ENCODE measurements at places on chromosomes 11 and 22.

GRCh38 chr11:2657697-2658284 is 42.0 kb downstream of the KCNQ1OT1 start:
- no peak for DNase-seq

- no peak for DNase-seq
Measured at GRCh38 chr11:123903932-123904331, 2.0 kb downstream of the OR8D4 start.

DNA sequence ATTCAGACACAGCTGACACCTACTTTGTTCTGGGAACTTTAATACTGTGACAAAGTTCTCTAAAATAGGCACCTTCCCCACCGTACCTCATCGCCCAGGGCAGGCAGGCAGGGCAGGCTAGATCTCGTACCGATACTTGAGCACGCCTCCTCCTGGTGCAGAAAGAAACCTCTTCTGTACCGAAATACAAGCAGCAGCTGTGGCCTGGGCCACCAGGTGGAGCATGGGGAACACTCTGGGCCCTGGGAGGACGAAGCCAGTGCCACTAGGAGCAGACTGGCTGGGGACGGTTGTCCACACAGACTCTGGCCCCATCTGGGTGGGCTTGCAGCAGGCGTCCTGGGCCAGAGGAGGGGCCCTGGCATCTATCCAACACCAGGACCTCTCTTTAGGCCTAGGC is 12.8 kb downstream of the PMM1 start:
- DNase-seq, result peak; percentile 79

DNA sequence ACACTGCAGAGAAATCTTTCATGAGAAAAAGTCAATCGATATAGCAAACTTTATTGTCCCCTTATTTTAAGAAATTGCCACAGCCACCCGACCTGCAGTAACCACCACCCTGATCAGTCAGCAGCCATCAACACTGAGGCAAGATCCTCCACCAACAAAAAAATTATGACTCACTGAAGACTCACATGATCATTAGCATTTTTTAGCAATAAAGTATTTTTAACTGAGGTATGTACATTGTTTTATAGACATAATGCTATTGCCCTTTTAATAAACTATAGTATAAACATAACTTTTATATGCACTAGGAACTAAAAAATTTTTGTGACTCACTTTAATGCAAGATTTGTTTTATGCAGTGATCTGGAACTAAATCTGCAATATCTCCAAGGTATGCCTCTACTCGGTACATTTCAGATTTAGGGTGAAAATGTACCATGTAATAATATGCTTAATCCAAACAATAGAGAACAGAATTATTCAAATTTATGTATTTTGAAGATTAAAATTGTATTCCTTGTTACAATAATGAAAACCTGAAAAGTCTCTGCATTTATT is 79.2 kb upstream of the CEP126 start:
- DNase-seq, result no peak

GRCh38 chr11:69152733-69153421 is 2.9 kb upstream of the SMIM38 start:
- no peak for DNase-seq

GRCh38 chr22:37485395-37486223 is 575 bp downstream of the MFNG start:
- no peak for DNase-seq

- DNase-seq, result no peak
Measured at GRCh38 chr11:121159741-121160140, 58.7 kb downstream of the TECTA start.

- DNase-seq, result no peak
Measured at GRCh38 chr11:68673306-68673945, 10.9 kb upstream of the GAL start.

- no peak for DNase-seq
Measured at GRCh38 chr11:45028911-45029682, 78.4 kb upstream of the TP53I11 start.

GRCh38 chr11:93526641-93527583 is 16.3 kb downstream of the SMCO4 start:
- DNase-seq, result no peak

- no peak for DNase-seq
Measured at GRCh38 chr11:80144897-80145594, 704.2 kb upstream of the TENM4 start.

DNA sequence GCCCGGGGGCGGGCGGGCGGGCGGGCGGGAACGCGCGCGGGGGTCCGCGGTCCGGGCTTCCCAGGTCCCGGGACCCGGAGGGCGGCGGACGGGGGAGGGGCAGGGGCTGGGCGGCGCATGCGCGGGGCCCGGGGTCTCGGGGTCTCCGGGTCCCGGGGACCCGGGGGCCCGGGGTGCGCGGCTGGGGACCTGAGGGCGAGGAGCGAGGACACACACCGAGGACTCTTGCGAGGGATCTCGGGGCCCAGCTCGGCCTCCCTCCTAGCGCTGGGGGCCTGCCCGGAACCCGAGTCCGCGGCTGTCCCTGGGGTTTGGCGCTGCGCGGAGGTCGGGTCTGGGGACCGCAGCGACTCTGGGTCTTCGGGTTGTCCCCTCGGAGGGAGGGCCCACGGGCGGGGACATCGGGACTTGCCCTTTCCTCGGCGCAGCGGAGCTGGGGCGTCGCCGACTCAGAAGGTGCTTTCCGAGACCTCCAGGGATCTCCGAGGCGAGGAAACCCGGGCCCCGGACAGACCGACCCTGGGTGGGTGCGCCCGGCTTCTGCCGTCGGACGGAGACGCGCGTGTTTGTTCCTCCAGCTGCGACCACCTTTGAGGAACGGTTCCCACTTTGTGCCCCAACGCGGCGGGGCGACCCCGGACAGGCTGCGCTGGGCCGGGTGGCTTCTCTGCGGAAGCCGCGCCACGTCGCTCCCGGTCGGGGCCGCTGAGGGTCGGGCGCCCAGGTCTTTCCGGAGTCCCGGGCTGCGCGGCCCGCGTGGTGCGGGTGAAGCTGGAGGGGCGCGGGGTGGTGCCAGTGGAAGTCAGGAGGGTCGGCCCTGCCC is 540 bp downstream of the PPARA start:
- peak; percentile 44 for DNase-seq

- DNase-seq, result peak; percentile 26
Measured at GRCh38 chr22:27420817-27421361, 380.7 kb downstream of the MN1 start.

- no peak for DNase-seq
Measured at GRCh38 chr11:67395555-67396258, 3.9 kb downstream of the RAD9A start.

DNA sequence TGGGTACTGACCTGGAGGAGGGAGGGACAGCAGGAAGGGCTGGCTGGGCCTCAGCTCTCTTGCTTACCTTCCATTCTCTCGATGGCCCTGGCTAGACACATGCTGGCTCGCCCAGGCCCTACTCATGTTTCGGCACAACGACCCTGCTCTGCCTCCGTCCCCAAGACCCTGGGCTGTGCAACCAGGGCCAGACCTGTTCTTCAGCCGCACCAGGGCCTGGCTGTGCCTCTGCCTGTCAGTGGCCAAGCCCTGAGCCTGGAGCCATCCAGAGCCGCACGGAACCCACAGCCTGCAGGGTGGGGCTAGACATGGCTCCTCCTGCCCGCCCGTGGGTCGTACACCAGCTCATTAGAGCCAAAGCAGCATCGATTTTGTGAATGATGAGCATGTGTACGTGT is 47.5 kb downstream of the RTN4R start:
- DNase-seq, result no peak

- DNase-seq, result no peak
Measured at GRCh38 chr11:120718171-120718570, 206.6 kb downstream of the GRIK4 start.

DNA sequence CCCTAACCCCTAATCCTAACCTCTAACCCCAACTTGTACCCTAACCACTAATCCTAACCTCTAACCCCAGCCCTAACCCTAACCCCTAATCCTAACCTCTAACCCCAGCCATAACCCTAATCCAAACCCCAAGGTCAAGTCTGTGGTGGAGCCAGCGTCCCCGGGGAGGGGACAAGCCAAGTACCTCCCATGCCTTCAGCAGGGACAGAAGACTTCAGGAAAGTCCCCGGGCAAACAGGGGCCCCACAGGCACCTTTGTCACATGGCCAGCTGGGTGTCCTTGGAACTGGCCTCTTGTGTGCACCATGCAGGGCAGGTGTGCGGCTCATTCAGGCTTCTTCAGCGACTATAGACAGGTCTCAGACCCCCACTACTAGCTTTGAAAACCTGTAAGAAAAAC is 555.8 kb downstream of the BRD1 start:
- DNase-seq, result no peak

GRCh38 chr22:40044870-40045834 is 50.4 kb downstream of the FAM83F start:
- DNase-seq, result peak; percentile 71

DNA sequence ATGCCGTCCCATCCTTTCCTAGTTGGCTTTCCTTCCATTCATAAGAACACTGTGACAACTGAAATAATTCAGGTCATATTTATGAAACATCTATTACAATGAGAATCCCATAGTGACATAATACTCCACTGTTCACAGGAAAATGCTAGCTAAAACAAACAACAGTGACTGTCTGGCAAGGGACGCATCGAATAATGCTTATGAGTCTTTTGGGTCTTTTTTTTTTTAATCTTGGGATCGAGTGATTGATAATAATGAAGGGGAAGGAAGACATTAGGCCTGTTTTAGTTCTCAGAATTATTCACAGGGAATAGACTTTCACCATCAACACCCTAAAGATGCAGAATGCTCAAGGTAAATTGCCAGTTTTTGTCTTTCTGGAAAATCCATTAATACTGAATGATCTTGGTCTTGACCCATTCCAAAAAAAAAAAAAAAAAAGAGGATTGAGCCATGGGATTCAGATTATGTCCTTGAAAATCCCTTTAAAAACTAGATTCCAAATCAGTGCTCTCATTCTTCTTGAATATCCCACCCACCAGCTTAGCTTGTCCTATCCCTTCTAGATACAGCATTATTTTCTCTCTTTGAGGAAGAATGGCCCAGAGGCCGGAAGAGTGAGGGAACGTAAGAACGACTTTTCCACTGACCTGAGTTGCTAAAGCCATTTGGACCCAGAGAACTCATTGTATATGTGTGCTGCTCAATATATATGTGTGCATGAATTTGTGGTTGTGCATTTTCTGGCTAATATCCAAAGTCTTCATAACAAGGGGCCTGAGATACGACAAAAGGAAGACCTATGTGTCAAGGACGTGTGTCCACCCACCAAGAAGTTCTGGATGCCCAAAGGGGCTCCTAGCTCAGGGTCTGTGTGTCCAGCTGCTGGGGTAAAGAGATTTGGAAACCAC is 35.2 kb upstream of the CREB3L1 start:
- DNase-seq, result no peak

DNA sequence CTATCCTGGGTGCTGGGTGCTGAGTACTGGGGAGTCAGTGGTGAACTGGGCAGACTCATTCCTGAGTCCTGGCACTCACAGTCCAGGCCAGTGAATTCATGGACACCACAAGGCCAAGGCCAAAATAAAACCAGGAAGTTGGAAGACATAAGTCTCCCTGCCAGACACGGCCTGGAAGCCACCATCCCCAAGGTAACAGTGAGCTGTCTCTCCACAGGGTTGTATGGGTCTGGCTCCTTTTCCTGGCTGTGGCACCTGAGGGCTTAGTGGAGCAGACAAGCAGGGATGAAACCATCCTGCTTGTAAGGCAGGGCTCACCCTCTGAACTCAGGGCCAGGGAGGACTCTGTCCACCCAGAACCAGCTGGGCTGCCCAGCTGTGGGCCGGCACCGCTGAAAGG is 54.7 kb upstream of the ALX4 start:
- no peak for DNase-seq

DNA sequence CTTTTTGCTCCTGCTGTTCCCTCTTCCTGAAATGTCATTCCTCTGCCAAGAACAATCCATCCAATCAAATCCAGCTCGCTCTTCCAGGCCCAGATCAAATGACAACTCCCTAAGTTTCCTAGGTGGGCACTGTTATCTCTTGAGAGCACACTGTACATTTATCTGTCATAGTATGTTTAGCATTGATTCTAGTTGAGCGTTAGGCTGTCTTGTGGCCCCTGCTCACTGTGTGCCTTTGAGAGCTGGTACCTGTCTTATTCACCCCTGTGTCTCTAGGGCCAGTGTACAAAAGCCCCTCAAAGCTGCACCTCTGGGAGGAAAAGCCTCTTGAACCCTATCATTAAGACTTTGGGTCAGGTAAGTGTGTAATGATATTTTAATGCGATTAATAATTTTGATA is 7.1 kb upstream of the LMO2 start:
- DNase-seq, result no peak

- DNase-seq, result no peak
Measured at GRCh38 chr11:73159297-73159696, 17.2 kb upstream of the FCHSD2 start.

GRCh38 chr11:110481523-110481922 is 51.8 kb downstream of the FDX1 start:
- no peak for DNase-seq

DNA sequence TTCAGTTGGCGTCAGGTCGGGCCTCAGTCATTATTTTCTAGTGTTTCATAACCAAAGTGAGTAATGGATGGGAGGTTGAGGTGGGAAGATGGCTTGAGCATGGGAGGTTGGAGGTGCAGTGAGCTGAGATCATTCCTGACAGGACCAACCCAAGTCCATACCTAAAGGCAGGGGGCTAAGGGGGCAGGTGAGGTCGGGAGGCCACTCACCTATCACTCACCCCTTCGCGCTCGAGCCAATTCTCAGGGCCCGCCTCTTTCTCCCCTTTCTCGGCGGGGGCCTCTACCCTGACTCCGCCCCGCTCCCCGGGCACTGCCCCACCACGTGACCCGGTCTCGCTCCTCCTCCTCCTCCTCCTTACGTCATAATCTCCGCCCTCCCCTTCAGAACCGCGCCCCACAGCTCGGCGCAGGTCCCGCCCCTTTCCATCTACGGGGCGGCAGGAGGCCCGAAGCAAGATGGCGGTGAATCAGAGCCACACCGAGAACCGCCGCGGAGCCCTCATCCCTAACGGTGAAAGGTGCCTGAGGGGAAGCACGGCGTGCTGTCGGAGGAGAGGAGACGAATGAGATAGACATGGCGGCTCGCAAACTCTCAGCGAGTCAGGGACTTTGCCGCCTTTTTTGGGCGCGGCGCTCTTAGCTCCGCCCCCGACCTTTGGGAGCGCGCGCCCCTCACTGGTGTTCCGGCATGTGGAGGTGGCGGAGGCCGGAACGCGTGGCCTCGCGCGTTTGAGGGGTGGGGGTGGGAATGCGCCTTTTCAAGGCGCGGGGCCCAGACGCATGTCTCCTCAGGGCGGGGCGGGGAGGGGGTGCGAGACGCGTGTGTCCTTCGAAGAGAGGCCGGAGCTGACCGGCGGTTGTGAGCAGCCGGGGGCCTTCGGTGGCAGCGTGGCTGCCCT is at the start of gene WBP2NL:
Gene WBP2NL, plus strand, starts transcription at position 428 of the 901 bp plus-strand sequence. Its CDS starts 31 bp downstream, at position 459.
- peak; percentile 93 for DNase-seq

DNA sequence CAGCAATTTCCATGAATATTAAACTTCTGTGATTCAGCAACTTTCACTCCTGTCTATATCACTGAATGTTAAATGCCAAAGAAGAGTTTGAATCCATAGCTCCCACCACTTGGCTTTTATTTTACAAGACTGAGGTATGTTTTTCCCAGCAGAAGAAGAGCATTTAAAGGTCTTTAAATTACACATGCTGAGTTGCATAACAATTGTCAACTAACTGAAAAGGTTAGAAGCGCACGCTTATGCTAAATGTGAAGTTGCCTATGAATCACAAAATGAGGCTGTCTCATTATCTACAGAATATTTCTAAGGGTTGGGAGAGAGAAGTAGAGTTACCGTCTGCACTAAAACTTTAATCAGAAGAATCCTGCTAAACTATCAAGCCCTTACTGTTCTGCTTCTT is 1086.3 kb downstream of the FAM181B start:
- no peak for DNase-seq

All from Calu3 (cell line).